ENCODE measurements at places on chromosomes 1 and 21.

GRCh38 chr1:70208292-70208691 is 2.9 kb upstream of the LRRC40 start:
- DNase-seq: no peak

DNA sequence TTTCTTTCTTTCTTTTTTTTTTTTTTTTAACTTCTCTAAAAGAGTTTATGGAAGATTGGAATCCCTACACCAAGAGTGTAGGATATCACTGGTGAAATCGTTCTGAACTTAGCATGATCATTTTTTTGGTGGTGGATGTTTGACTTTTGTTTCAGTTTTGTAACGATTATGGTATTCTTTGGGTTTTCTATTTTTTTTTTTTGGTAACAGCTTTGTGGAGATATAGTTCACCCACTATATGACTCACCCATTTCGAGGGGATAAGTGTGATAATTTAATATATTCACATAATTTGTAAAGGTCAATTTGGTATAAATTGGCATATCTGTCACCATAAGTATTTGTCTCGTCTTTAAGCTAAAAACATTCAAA is 29.2 kb downstream of the AGPAT3 start:
- DNase-seq: no peak

GRCh38 chr1:155169541-155169940 is 3.6 kb downstream of the KRTCAP2 start:
- no peak for DNase-seq

- no peak for DNase-seq
These were observed 9.7 kb upstream of the TFF3 start for GRCh38 chr21:42324896-42325295.

DNA sequence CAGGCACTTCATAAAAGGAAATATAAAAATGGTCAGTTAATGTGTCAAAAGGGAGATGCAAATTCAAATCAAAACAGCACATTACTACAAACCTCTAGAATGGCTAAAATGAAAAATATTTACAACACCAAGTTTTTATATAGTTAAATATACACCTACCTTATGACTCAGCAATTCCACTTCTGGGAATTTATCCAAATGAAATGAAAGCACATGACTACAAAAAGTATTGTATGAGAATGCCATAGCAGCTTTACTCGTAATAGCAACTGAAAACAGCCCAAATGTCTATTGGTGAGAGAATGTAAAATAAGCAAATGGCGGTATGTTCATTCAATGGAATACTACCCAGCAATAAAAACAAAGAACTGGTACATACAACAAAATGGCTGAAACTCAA is 175.8 kb upstream of the SPAG17 start:
- DNase-seq: peak; percentile 4

- DNase-seq: no peak
These were observed 56.7 kb downstream of the LACTBL1 start for GRCh38 chr1:22915816-22916470.

DNA sequence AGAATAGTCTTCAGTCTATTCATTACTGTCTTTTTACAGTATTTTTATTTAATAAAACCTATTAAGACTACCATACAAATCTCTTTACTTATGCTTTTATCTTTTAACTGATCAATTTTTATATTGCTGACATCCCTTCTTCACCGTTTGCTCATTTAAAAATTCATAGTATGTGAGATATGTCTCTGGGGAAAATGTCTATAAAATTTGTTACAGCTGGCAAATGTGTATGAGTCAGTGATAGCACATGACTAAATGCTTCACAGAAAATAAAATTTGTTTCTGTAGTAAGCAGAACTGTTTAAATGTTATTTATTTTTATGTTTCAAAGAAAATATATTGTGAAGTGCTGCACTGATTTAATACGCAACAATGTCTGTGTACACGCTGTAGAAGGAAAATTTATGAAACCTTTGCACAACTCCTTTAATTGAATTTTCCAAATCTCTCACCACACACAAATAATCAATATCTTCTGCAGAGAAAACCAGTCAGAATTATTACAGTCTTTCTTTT is 74.2 kb downstream of the ITGB3BP start:
- DNase-seq: no peak

All from SK-MEL-5 (cell line).